ENCODE measurements at places on chromosomes 7 and 10.

- DNase-seq: no peak
These were observed 4.5 kb downstream of the NEUROG3 start for GRCh38 chr10:69568472-69569395.

DNA sequence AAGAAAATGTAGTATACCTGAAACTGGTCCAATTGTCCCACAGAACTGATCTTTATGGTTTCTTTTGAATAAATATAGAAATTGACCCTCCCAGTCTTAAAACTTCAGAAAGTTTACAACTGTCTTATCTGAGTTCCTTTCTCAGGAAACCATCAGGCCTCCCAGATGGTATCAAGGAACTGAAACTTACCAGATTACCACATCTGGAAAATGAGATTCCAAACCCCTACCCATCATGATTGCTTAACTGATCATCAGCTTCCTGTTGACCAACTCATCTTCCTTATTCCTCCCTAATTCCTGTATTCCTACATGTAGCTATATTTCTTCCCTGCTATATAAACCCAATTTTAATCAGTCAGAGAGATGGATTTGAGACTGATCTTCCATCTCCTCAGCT, 5.5 kb downstream of the VWDE start:
- no peak for DNase-seq

DNA sequence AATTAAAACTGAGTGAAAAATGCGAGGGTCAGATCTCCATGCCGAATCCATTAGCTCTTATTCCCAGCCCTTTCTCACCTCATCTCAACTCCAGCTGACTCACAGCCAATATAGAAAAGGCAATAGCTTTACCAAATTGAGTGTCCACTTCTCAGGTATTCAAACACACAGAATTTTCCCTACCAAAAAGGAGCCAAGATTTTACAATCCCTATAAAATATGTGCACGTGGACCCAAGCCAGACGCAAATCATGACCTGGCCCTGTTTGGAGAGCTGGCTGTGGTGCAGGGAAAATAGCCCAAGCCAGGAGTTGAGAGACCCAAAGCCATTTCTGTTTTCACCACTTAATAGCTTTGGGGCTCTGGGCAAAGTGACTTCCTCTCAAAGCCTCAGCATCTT, 379.7 kb upstream of the AUTS2 start:
- no peak for DNase-seq

GRCh38 chr7:41142904-41143473, 559.9 kb downstream of the INHBA start:
- no peak for DNase-seq

DNA sequence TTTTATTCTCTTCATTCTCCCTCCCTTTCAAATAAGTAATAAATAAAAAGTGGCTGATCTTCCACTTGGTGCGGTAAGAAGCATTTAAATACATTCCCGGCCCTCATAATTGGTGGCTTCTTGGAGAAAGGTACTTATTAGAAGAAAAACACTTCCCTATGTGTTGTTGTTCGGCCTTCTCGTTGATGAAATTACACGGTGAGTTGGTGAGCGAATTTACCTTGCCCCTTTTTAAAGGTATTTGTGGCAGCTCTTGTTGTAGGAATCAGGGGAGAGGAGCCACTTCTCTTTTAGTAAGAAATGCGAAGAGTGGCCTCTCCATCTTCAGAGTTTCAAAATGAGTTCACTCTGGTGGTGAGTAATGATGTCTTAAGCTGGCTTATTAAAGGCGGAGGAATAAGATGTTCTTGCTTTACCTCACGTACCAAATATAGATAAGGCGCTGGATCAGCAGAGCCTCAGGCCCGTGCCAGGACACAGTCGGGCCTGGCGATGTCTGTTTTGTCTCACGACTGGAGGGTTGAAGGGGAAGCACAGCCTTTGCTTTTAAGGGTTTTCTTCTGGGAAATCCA, 135.9 kb downstream of the CUX1 start:
- no peak for DNase-seq

DNA sequence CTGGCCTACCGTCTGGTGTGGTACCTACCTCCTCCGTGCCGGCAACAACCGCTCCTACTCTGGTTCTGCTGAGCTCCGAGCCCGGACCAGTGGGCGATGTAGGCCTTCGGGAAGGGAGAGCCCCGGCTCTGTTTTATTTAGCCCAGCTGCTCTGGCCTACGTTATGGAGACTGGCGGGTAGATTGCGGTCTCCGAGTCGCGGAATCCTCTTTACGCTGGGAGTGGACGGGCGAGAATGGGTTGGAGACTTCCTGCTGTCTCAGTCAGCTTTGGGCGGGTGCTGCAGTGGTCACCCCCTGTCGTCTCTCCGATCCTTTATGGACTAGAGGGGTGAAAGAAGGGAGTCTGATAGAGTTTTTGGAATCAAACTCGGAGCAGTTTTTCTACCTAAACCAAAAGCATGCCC, 406 bp downstream of the CBLL1 start:
- peak; percentile 16 for DNase-seq

DNA sequence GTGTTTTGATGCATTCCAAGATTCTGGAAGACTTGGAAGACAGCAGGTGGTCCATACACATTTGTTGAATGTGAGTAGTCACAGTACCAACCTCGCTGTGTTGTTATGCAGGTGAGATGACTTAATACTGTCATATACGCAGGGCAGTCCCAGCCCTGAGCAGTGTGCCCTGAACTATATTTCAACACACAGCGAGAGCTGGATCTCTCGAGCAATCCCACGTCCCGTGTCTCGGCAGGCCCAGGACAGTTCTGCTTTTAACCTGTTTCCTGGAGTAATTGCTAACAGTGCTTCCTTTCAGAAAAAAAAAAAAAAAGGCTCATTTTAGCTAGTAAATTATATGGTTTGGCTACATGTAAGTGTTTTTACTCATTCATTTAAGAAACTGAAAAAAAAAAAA, 179.7 kb downstream of the PRKCQ start:
- DNase-seq: no peak

GRCh38 chr7:43139137-43139536, 26.7 kb downstream of the HECW1 start:
- no peak for DNase-seq

DNA sequence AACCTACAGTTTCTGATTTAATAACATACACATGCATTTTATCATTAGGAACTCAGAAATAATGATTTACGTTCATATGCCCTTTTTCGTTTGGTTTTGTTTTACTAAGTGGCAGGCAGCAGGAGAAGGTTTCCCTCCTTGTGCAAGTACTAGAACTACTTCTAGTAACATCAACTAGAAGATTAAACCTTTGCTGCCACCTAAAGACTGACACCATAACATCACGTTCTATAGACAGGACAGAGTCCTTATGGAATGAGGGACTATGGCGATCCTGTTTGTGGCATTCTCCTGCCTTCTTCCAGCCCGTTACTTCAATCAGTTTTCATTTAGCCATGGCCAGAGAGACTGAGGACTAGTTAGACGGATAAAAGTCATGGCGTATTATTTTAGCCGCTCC, 53.2 kb downstream of the GAD2 start:
- no peak for DNase-seq

DNA sequence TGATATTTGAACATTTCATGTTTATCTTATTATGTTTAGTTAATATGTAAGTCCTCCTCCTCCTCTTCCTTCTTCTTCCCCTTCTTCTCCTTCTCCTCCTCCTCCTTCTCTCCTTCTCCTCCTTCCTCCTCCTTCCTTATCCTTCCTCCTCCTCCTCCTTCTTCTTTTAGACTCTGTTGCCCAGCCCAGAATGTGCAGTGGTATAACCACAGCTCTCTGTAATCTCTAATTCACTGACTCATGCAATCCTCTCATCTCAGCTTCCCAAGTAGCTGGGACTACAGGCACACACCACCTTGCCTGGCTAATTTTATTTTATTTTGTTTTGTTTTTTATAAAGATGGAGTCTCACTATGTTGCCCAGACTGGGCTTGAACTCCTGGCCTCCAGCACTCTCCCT, 83.4 kb upstream of the ODAD2 start:
- DNase-seq: no peak

DNA sequence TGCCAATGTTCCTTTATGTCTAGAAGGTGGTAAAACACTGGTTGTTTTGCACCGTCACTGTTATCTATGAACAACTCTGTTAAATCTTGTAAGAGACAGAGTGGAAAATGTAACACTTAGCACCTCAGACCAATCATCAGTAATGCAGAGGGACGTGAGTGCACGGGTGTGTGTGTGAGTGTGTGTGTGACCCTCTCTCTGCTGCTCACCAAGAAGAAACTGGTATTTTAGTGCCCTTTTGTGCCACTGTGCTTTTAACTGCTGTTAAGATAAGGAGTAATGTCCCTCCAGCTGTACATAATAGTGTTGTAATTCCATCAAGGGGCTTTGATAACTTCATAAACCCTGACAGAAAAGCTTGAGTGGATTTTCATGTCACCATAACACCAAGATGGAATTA, 130.1 kb downstream of the CREB5 start:
- no peak for DNase-seq

- no peak for DNase-seq
These were observed 85.8 kb downstream of the PAXIP1 start for GRCh38 chr7:154916856-154917807.

DNA sequence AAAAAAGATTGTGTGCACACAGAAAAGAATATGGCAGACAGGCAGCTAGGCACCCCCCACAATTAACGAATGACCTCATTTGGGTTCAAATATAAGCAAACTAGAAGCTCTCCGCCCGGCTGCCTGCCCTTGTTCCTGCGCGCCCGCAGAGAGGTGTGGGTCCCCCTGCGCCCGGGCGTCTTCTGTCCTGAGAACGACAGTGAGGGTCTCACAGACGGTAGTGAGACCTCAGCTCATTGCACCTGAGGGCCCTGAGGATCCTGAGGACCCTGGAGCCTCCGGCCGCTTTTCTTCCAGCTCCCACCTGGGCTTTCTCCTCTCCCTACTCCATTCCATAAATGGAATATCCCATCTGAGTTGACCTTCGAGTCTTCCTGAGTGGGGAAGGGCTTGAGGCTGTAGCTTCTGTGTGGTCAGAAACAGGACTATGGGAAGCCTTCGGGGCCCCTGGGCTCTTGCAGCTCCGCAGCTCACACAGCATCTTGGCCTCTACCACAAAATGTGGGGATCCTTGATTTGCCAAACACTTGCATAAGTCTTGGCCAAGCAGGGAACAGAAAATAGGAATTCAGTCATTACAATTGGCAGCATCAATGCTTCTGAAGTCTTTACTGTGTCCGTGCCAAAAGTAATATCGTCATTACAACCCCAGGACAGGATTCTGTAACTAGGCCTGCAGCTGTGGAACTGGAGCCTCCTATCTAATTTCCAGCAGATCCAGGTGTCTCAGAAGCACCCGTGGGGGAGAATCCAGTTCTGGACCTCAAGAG, 43.8 kb downstream of the JAKMIP3 start:
- no peak for DNase-seq

DNA sequence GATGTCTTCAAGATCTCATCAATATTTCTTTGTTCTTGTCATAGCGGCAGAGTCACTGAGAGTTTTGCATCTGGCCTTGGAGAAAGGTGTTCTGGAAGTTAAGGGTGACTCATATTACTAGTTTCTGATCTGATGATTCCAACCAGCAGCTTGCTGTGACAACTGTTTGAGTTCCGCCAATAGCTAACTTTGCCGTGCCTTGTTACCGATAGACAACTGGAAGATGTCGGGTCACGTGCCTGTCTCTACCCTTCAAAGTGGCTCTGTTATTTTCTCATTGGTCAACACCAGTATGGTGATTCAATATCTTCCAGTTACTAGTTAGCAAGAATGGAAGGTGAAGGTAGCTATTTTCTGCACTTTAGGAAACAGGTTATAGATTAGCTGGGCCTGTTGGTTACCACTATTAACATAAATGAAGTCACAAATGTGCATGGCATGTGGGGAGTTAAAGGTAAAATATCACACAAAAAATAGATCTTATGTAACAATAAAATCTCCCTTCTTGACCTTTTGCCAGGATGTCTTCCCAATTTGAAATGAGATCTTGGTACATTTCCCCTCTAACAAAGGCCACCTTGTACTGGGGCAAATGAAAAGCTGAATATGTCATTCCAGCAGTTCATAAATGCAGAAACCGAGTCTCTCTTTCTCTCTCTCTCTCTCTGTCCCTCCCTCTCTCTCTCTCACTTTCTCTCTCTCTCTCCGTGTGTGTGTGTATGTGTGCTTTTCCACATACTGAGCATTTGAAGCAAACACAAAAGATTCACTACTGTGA, 2.6 kb upstream of the MGAM2 start:
- no peak for DNase-seq

- DNase-seq: no peak
These were observed 223.9 kb downstream of the TCERG1L start for GRCh38 chr10:131087464-131088215.

DNA sequence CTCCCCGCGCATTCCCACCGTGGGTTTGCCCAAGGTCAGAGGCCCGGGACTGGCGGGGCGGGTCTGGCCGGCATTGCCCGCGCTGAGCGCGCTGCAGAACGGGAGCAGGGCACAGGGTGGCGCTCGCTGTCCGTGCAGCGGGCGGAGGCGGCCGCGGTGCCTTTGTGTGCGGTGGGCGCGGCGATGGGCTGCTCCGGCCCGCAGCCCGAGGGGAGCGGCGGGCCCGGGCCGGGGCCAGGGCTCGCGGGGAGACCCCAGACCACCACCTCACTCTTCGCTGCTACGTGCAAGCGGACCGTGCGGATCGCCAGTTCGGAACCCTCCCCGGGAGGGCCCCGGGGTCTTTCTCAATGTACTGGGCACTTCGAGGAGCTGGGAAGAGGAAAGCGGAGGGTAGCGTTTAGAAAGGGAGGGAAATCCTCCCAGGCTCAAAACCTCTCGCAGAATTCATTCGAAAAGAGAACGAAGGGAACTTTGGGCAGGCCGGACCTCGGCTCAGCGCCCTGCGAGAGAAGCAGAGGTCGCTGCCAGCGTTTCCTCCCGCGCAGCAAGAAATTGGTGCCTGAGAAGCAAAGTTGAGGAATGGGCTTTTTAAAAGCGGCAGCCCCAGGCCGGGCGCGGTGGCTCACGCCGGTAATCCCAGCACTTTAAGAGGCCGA, 8.5 kb downstream of the SP8 start:
- no peak for DNase-seq

- DNase-seq: no peak
These were observed 27.3 kb upstream of the CYP3A5 start for GRCh38 chr7:99707096-99707495.

- peak; percentile 50 for DNase-seq
These were observed 122.7 kb downstream of the MAD1L1 start for GRCh38 chr7:2109936-2110609.

GRCh38 chr7:64045301-64046040, at the start of gene ZNF727:
ZNF727 (plus strand) TSS chr7:64045434; CDS start chr7:64045622, 188 bp downstream.
- no peak for DNase-seq

DNA sequence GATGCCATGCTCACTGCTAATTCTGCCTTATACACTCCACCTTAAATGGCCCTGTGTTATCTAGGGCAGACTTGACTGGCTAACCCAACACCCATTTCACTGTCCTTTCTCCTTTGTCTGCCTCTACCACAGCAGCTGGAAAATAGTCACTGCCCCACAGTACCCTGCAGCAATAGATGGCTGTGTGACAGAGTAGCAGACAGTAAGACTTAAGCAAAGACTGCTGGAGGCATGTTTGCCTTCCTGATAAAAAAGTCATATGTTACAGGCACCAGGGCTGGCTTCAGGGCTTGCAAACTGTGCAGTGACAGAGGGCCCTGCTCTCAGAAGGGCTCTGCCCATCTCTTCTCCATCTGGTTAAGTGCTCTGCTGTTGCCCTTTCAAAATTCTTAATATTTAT, 332.6 kb upstream of the GHITM start:
- no peak for DNase-seq

- peak; percentile 4 for DNase-seq
These were observed 40.4 kb upstream of the DLX5 start for GRCh38 chr7:97064972-97065587.

- no peak for DNase-seq
These were observed 34.5 kb upstream of the MSRB2 start for GRCh38 chr10:23060918-23061317.

Data from activated CD4-positive, alpha-beta T cell treated with anti-CD3 and anti-CD28 coated beads for 4 hours (primary cell).